Smooth muscle cell of the brain vasculature (primary cell): ENCODE measurements at places on chromosomes 5 and 9.

DNA sequence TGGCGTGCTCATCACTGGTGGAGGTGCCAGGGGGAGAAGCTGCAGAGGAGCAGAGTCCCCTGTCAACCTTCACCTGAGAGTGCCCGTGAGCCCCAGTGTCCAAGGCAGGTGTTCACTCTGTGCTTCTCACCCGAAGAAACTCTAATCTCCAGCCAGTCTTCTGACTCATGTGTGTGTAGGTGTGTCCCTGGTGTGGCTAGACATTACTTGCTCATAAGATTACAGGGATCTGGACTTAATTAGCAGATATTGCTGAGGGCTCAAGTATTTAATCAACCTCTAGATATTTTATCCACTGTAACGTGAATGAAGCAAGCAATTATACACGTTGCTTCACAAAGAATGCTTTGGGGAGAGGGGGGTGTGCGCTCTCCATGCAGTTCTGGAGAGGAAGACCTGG, 72.5 kb downstream of the MED10 start:
- DNase-seq = no peak

GRCh38 chr9:23243523-23243922, 582.5 kb downstream of the ELAVL2 start:
- no peak for DNase-seq

DNA sequence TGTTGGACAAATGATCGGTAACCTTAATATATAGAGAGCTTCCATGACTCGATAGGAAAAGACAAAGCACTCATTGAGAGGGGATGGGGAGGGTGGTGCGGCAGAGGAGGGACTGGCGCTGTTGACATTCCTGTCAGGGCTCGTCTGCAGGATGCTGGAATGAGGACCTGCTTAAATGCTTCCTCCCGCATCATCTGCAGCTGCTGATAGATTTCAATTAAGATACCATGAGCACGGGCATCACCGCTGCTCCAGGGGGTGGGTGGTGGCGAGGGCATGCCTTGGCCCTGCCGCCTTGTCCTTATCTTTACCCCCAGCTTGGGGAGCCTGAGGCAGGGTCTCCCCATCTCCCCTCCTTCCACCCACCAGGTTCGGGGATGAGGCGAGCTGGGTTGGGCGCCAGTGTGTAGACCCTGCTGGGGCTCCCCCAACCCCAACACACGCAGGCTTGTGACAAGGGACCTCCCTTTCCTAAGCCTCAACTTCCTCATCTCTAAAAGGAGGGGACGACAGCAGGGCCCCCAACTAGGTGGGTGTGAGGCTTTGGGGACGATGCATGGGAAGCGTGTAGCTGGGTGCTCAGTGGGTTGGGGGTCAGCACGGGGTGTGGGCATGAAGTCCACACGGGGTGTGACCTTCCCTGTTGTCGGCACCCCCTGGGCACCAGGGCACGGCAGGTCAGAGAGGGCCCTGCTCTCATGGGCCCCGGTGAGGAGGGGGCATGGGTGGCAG, 11.7 kb upstream of the QRFP start:
- DNase-seq = no peak

- no peak for DNase-seq
Observed at GRCh38 chr9:20811872-20812271, 127.8 kb downstream of the FOCAD start.

- DNase-seq = no peak
Observed at GRCh38 chr9:3332802-3333201, 193.0 kb downstream of the RFX3 start.

DNA sequence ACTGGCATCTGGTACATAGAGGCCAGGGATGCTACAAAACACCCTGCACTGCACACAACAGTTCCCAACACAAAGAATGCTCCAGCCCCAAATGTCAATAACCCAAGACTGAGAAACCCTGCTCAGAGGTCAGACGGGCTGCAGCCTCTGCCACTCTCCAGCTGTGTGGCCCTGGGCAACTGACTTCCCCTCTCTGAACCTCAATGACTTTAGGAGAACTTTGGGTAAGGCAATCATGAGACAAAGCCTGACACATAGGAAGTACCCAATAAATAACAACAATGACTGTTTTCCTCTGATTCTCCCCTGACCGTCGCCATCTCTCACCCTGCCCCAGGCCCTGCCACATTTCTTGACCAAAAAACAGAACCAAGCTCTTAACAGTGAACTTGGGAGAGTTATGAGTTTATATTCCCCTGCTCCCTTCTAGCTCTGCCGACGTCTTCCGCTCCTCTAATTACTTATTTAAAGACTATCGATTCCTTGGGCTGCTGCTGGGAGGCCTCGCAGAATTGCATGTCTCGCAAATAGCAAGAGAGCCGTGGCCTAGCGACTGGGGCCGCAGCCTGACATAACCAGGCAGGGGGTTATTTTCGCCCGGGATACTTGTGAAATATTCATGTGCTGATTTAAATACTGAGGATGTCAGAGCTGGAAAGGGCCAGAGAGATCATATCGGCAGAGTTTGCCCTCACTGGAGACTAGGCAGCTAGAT, 24.5 kb upstream of the CRB2 start:
- DNase-seq = no peak

GRCh38 chr9:32579706-32580331, 6.9 kb upstream of the NDUFB6 start:
- DNase-seq = peak; percentile 28

DNA sequence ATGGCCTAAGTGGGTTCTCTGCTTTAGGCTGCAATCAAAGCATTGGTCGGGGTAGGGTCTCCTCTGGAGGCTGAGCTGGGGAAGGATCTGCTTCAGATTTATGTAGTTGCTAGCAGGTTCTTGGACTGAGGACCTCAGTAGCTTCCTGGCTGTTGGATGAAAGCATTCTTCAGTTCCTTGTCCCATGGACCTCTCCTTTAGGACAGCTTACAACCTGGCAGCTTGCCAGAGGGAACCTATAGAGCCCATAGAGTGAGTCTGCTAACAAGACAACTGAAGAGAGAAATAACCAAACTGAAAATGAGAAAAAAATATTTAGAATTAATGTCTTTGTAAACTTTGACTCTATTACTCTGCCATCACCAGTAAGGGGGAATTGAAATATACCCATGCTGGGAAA, 12.4 kb downstream of the MRPS30 start:
- DNase-seq = no peak

- no peak for DNase-seq
Observed at GRCh38 chr5:170402508-170402907, 13.3 kb upstream of the KCNMB1 start.

DNA sequence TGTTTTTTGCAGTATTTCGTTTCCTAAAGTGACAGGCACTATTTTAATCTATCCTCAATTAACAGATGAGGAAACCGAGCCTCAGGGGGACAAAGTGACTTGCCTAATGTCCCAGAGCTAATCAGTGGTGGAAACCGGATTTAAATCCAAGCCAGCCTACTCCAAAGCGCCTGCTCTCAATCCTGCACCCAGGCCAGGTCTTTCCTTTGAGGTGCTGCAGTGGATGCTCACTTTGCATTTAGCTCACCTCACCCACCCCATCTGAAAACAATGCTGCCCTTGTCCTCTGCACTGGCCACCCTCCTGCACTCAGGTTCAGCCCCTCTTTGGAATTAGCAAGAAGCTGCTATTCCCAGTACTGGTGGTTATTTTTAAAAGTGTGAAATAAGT, 16.0 kb downstream of the ANGPTL2 start:
- DNase-seq = no peak

DNA sequence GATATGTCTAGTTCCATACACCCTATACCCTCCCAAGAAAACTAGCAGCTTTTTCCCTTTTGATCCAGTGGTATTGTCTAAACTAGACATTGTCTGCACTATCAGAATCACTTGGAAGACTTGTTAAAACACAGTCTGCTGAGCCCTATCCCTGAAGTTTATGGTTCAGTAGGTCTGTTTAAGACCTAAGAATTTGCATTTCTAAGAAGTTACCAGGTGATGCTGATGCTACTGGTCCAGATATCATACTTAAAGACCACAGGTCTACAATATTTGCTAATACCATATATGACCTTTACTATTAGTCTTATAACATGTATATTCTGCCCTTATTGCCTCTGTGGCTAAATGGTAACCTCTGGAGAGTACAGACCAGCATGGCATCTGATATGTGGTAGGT, 23.3 kb downstream of the SKIC3 start:
- DNase-seq = no peak

DNA sequence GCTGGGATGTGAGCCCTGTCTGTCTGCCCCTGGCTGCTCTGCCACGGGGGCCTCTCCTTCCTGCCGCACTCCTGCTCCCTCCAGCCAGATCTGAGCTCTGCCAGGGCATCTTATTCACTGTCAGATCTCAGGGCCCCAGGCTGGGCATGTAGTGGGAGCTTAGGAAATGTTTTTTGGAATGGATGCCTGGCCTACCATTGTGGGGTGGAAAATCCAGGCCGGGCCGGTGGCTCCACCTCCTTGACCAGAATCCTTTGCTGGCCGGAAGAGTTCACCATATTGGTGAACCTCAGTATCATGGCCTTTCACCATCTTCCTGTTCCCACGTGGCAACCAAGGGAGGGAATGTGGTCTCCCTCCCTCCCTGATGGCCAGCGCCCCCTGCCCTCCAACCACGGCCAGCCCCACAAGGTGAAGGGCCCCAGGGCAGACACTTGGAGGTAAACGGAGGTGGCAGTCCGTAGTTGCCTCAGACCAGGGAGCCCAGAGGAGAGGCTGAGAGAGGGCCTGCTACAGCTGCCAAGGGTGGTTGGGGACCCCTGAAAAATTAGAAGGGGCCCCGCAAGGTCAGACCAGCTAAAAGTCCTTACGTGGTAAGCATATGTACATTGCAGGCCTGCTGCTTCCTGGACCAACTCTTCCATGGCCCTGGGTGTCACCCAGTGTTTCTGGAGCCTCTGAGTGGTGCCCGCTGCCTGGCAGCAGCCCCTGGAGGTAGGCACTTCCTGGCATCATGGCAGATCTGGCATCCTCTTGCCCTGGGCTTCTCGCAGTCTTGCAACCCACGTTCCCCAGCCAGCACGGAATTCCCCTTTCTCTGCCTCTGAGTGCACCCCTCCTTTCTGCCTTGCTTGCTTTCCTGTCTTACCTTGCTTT, 153.3 kb downstream of the RGS3 start:
- no peak for DNase-seq

GRCh38 chr9:129907201-129907600, 71.9 kb downstream of the USP20 start:
- no peak for DNase-seq

DNA sequence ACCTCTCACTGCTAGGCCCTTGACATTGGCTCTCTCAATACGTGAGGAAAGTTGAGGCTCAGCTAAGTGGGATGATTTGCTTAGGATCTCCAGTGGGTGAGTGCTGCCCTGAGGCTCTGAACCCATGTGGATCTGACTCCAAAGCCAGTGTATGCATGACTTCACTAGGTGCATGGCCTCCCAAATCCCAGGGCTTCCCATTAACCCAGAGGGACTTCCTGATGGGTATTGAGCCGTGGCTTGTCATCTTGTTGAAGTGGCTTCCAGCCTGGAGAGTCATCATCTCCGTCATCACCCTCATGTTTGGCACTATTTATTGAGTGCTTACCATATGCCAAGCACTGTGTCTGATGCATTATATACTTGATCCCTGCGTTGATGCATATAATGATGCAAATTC, 37.3 kb upstream of the TEX48 start:
- no peak for DNase-seq

- DNase-seq = no peak
Observed at GRCh38 chr9:136700959-136701667, 11.3 kb upstream of the DIPK1B start.

- no peak for DNase-seq
Observed at GRCh38 chr5:132296412-132297016, 2.3 kb downstream of the SLC22A4 start.

DNA sequence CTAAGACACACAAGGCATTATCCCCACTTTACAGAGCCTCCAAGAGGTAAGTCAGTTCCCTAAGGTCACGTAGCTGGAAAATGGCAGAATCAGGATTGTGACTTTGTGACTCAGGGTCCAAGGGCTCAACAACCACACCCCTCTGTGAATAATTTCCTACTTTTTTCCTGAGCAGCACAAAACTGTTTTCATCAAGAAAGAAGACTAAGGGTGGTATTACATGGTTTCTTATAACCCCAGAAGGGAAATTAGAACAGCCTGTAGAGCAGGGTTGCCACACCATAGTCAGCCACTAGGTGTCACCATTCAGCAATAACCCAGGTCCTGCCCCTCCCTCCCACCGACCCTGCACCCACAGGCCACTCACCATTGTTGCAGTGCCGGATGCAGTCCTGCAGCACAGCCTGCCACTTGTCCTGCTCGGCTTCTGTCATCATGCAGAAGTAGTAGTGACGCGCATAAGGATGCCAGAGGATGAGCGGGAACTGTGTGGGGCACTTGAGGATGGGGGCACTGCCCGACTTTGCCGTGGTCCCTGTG, 72.1 kb downstream of the LRSAM1 start:
- DNase-seq = no peak

- DNase-seq = no peak
Observed at GRCh38 chr9:33234511-33235467, 5.2 kb upstream of the SPINK4 start.

- DNase-seq = no peak
Observed at GRCh38 chr5:147573211-147573610, 63.3 kb upstream of the DPYSL3 start.

DNA sequence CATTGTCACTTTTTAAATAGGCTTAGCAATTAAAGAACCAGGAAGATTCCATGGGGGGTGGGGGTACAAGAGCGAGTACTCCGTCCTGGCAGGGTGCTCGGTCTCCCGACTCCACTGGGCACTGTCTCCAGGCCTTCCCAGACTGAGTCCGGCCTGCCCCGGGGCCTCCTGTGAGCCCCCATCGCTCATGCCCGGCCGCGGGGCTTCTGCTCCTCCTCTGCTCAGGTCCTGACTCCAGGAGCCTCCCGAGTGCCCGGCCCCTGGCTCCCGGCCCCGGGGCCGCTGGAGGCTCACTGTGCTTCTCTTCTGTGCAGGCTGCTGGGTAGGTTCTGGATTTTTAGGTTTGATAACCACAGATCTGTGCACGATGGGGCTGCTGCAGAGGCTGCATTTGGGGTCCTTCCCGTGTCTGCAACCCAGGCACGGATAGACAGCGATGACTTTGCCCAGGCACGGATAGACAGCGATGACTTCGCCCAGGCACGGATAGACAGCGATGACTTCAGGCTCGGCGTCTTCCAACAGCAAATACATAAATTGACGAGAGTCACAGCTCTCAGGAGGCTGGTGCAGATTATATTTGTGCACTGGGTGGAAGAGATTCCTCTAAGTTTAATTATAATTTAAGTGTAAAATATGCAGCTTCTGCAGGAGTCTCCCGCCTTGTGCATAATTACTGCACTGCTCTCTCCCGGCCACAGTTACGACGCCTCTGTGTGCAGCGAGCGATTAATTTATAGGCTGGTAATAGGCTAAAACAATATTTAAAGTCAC, 74.8 kb upstream of the RXRA start:
- DNase-seq = no peak

DNA sequence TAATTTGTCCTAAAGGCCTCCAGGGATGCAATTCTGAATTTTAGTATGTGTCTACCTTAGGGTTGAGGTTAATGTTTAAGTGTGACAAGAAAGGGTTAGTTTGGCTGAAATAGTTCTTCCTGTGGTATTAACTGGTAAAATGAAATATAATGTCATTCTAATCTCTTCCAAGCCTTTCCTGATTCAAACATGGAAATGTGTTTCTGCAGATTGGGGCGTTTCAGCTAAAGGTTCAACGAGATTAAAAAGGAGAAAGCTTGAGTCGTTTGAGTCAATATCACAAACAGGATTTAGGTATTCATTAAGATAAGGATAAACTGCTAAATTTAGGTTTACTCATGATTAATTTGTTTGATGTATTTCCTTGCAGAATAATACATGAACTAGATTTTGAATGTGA, 34.4 kb upstream of the ALDOB start:
- no peak for DNase-seq
